Stimulated activated CD4-positive, alpha-beta T cell treated with anti-CD3 and anti-CD28 coated beads, Interleukin-4, amount 100 ng/mL, for 24 hours (primary cell): ENCODE measurements at places on chromosomes 12 and 14.
A peak's percentile ranks its signal among the peaks of the same experiment; 100 is the strongest.

GRCh38 chr12:45644541-45644940 is 85.0 kb upstream of the ARID2 start:
- DNase-seq: no peak

- no peak for DNase-seq
Measured at GRCh38 chr14:64109819-64110554, 184.2 kb downstream of the ESR2 start.

DNA sequence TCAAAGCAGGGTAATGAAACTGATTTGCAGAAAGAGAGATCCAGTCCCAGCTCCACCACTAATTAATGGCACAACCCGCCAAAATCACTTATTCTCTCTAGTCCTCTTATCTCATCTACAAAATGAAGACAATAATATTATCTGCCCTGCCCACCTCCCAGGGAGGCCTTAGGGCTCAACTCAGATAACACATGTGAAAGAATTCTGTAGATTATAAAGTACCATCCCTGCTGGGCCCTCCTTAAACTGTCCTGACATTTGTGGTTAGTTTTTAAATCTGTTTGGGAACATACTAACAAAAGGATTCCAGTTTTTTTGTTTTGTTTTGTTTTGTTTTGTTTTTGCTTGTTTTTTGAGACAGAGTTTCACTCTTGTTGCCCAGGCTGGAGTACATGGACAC is 7.3 kb downstream of the POMT2 start:
- no peak for DNase-seq

DNA sequence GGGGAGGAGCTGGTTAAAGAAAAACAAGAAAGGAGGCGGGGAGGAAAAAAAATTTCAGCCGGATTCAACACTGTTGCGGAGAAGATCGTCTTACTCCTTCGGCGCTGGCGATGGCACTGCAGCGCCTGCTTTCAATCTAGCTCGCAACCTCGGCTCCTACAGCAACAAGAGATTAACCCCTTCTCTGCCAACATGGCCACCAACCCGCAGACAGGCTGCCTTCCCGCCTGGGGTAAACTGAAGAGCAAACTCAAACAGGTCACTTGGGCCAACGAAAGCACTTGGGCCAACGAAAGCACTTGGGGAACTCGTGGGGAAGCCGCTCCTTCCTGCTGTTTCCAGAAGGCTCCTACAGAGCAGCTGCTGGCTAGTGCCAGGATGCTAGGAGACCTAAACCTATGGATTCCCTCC is 73.7 kb downstream of the CIT start:
- DNase-seq: no peak

DNA sequence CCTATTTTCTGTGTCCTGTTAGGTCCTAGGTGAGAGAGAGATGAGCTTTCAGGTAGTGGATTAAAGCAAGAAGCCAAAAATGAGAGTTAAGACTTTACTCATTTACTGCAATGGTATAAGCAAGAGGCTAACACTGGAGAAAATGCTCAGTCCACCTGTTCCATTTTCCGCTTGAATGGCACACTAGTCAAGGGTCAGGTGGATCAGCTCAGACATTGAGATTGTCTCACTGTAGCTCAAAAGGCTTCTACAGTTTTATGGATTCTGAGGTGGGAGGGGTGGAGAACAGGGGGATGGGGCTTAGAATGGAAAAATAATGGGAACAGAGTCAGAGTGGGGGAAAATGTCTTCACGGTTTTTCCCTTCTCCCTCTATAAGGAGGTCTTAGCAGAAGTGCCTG is 57.3 kb upstream of the MUCL1 start:
- DNase-seq: no peak

DNA sequence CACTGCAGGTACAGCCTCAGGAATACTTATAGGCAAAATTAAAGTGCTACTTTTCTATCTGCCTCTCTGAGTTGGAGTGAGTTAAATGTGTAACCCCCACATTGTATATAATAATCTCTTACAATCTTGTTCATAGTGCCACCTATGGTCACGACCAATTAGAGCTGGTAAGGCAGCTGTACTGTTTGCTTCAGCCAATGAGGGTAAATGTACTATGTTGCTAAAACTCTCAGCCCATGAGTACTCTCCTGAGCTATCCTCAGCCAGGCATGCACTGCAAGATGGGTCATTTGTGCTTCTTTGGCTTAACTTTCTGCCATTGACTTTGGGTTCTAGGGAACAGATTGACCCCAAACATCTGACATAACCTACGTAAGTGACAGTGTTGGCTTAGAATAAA is 15.0 kb upstream of the MDM2 start:
- no peak for DNase-seq

GRCh38 chr14:99589651-99590530 is 14.1 kb downstream of the CCDC85C start:
- DNase-seq: no peak

- no peak for DNase-seq
Measured at GRCh38 chr12:13595536-13596443, 385.6 kb downstream of the GRIN2B start.

GRCh38 chr14:65453807-65454480 is 41.4 kb downstream of the FUT8 start:
- no peak for DNase-seq

GRCh38 chr14:50403419-50403818 is 6.7 kb upstream of the CDKL1 start:
- no peak for DNase-seq

DNA sequence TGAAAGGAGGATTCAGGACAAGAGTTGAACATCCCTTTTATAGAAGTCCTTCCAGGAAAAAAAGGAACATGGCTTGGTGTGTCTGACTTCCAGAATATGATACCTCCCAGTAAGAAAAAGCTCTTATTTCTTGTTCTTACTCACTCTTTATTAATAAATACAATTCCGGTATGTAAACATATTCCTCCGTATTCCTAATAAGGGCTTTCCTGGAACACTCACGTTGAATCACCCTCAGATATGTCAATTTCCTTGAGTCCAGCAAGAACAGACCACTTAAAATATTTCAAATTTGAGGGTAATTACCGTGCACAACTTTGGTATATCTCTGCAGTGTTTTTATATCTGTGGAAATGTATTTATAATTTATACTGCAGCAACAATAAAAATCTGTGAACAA is 385.6 kb downstream of the SYT1 start:
- no peak for DNase-seq

- DNase-seq: no peak
Measured at GRCh38 chr12:10405294-10405693, 4.3 kb downstream of the KLRC4 start.

DNA sequence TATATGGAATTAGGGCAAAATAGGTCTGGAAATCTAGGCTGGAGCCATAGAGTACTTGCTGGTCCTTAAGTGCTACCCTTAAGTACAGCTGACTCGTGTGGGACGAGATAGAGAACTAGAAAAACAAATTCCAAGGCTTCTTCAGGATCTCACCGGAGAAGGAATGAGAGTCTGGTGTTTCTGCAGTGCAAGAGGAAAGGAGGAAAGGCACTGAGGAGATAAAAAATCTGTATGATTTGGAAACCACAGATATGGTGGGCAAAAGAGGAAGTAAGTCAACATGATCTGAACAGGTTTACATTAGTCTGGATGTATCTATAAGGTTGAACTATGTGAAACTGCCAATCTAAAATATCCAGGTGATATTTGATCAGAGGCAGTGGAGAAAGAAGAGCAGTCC is 134.4 kb upstream of the SOX5 start:
- no peak for DNase-seq

DNA sequence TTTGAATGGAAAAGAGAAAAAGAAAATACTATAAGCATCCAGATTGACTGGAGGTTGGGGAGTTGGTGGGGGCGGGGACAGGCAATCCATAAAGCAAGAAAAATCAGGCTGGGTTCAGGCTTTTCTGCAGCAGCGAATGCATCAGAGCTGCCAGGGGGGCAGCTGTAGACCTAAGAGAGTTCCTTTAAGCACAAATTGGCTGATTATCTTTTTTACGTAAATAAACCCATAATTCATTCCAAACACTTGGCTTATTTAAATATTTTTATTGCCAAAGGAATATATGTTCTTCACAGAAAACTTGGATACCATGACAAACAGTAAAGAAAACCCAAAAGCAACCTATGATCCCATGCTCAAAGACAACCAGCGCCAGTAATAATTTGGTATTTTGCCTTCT is 10.2 kb downstream of the BDKRB2 start:
- no peak for DNase-seq

DNA sequence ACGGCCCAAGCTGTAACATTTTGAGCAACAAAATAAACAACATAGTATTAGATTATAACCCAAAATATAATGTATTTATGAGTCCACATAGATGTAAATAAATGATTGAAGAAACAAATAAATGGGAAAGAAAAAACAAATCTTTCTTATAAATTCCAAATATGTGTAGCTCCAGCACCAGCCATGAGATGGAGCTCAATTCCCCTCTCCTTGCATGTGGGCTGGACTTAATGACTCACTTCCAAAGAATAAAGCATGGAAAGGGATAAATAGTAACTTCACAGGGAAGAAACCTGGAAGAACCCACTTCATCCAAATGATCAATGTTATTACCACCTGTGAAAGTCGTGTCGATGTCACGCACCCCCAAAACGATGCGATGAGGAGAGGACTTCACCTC is 158.8 kb downstream of the RPAP3 start:
- DNase-seq: no peak

DNA sequence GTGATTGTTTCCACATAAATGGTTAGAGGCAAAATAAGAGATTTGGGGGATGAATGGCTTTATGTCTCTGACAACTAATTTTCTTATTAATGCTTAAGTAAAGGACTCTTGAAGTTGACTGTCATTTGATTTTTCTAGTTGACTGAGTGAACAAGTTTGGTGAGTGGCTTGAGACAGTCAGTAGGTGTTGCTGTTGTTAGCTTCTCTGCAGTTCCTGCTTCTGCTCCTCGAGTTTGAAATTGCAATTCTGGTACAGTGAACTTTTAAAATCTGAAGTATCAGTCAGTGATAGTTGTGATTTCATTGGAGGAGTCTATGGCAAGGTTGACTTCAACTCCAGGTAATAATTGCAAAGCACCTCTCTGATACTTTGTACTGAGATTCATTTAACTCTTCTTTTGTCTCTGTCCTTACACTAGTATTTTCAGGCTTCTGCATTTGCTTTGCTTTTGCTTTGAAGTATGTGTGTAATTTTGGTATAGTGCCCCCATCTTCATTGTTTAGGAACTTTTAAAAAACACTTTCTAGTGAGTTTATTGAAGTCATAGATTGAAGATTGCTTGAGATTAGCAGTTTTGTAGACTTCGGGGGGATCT is 415.5 kb downstream of the PCNX1 start:
- DNase-seq: no peak

GRCh38 chr14:30656190-30656632 is 34.1 kb downstream of the SCFD1 start:
- peak; percentile 18 for DNase-seq

DNA sequence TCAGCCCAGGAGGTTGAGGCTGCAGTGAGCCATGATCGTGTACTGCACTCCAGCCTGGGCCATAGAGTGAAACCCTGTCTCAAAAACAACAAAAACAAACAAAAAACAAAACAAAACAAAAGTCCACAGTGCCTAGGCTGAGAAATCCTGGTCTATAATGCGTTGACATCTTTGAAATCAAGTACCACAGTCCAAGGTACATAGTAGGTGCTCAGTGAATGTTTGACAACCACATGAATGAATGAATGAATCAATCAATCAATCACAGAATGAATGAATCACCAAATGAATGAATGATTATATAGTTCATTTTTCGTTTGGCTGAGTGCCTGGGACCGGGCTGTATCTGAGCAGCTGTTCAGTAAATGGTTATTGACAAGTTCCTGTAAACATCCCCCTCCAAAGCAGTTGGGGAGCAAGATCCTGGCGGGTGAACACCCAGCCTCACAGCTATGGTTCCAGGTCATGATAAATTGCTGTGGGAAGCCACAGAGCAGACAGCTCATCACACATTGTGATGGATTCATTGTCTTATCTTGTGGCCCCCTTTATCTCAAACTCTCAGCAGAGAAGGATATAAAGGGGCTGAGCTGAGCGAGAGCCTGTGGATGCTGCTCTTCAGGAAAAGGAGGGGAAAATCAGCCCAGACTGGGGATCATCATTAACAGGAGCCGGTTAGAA is 30.4 kb upstream of the IFT81 start:
- DNase-seq: no peak

DNA sequence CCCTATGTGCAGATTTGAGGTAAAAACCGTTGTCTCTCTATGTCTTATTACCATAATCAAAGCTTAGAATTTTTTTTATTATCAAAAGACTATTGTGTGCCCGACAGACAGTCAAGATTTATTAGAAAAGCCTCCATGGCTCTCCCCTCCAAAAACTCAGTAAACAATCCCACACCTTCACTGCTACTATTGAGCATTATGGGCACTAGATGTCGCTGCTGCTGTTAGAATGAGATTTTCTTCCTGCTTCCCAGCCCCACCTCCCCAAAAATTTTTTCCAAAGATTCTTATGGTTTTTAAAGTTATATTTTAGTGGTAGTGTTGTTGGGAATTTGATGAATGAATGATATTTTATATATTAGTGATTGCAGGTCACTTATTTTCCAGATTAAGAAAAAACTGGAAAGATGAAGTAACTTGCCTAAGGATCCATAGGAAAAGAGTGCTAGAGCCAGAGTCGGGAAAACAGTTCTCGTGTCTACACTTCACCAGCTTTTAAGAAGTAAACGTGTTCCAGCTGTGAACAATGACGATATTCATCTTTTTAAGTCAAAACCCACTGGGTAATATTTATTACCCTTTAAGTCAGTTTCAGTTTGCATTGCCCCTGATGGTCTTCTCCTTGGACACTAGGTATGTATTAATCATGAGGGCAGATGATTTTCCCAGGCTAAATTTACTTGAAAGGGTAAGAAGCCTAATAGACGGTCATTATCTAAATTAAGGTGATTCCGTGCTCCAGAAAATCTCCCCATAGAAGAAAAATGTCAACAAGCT is 12.2 kb upstream of the FOXG1 start:
- no peak for DNase-seq

- DNase-seq: no peak
Measured at GRCh38 chr12:96247563-96247962, 53.4 kb downstream of the ELK3 start.

- DNase-seq: no peak
Measured at GRCh38 chr12:94872671-94872970, 130.9 kb downstream of the NDUFA12 start.

- DNase-seq: no peak
Measured at GRCh38 chr12:93226361-93226760, 151.4 kb upstream of the NUDT4 start.

DNA sequence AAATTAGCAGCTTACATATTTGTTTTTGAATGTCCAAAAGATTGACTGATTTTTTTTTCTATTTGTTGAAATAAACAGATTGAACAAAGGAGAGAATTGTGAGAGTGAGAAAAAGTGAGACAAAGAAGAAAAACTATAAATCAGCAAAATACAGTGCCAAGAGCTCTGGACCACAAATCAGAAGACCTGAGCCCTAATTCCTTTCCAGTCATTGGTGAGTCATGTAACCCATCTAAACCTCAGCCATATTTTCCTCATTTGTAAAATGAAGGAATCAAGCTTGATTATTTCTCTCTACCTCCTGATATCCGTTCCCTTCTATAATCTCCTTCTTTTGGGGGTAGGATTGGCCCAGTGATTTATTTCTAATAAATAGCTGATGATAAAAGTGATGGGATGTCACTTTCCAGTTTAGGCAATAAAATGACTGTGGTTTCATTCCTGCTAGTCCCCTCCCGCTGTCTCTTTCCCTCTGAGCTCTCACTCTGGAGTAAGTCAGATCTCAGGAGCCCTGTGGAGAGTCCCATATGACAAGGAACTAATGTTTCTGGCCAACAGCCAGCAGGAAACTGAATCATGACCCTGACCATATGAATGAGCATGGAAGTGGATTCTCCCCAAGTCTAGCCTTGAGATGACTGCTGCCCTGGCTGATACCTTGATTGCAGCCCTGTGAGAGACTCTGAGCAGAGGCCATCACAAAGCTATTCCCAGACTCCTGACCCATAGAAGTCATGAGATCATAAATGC is 218.9 kb downstream of the ACSS3 start:
- no peak for DNase-seq
